ENCODE measurements at places on chromosomes 11 and 22.

DNA sequence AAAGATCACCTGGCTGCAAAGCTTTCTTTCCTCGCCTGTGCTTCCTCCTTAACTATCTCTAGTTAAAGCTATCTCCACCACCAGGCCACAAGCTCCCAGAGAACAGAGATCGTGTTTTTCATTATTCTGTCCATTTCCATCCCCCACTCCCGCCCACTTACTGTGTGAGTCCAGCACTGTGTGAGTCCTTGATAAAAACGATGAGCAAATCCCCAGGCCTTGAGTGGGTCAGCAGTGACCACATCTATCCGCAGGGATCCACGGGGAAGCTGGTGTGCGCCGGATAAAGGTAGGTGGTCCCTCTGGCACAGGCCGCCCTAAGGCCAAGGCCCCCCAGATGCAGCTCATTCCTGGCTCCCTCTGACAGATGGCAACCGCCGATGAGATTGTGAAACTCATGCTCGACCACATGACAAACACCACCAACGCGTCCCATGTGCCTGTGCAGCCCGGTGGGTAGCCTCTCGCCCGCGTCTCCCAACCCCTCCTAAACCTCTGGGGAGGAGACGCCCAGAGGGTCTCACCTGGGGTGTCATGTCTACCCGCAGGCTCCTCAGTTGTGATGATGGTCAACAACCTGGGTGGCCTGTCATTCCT lies 9.3 kb downstream of the TKFC start:
- H3K4me1 ChIP-seq = no peaks in the 10 kb centered on the region
- H3K36me3 ChIP-seq = peaks cover 13% of the 10 kb centered on the region
- no peak overlapping the region for H3K4me3 ChIP-seq
- no peaks in the 10 kb centered on the region for H3K27me3 ChIP-seq
- no peak for DNase-seq

- DNase-seq = no peak
- no peak overlapping the region for H3K27ac ChIP-seq
- H3K36me3 ChIP-seq = no peaks in the 10 kb centered on the region
- peak overlapping the region; percentile 57 for H3K4me3 ChIP-seq
- peaks cover 28% of the 10 kb centered on the region for H3K27me3 ChIP-seq
Observed at GRCh38 chr11:128904656-128905344, 13.6 kb downstream of the KCNJ5 start.

DNA sequence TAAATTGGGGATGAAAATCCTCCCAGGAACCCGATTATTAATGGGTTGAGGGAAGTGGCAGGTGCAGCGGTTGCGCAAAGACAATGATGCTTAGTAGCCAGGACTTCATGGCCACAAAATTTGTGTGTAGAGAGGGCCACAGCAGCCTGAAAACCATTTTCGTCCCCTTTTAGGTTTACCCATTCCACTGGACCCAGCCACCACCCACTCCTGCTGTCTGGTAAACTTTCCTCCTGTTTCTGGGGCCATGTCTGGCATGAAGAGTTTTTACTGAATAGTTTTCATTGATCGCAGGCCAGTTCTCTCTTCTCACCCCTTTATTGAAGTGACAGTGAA lies 69.5 kb upstream of the SYT13 start:
- peak overlapping the region; percentile 79 for H3K4me3 ChIP-seq
- no peak for DNase-seq
- H3K27me3 ChIP-seq = no peaks in the 10 kb centered on the region
- peaks cover 17% of the 10 kb centered on the region for H3K4me1 ChIP-seq

DNA sequence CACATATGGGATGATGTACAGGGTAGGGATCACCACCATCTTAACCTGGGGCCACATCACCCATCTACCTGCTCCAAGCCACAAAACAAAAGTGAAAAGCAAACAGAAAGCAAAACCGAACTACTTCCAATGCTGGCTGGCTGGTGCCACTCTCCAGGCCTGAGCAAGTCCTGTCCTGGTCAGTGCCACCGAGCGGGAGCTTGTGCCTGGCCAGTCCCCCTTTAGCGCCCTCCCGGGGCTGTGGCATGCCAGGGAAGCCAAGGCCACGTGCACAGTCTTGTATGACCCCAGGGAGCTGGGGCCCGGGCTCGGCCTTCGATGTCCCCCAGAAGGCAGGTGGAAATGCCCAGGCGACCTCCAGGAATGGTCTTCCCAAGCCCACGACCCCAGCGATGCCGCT lies 17.9 kb upstream of the NAP1L4 start:
- H3K27me3 ChIP-seq = no peaks in the 10 kb centered on the region
- H3K4me1 ChIP-seq = peaks cover 45% of the 10 kb centered on the region
- H3K36me3 ChIP-seq = peaks cover 56% of the 10 kb centered on the region
- H3K27ac ChIP-seq = no peak overlapping the region
- no peak overlapping the region for H3K4me3 ChIP-seq

DNA sequence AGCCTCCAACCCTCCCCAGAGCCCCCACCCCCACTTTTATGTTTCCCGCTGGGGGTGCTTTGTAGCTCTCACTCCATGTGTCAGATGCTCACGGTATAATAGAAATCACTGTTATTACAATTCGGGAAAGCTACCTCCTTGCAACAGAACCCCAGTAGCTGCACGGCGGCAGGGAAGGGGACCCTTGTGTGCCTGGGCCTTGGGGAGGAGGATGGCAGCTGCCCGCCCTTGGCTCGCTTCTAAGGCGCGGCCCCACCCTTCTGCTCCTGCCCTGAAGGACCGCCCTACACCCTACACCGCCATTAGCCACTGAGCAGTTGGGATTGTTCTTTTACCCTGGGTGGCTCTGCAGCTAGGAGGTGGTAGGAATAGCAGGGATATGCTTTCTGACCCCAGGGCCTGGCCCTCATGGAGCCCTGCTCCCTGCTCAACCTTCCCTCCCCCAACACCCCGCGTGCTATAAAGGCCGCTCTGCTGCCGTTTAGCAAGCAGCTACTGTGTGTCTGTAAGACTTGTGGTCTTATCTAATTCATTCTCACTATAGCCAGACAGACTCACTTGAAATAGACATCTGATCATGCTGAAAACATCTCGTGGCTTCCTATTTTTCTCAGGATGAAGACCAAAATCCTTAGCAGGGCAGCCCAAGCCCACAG lies 219.7 kb downstream of the CEP164 start:
- no peak overlapping the region for H3K4me3 ChIP-seq
- no peak overlapping the region for H3K27ac ChIP-seq
- no peaks in the 10 kb centered on the region for H3K27me3 ChIP-seq
- DNase-seq = no peak

GRCh38 chr11:43746670-43747069 lies 66.1 kb downstream of the HSD17B12 start:
- H3K4me1 ChIP-seq = no peaks in the 10 kb centered on the region
- no peak overlapping the region for H3K27ac ChIP-seq
- H3K27me3 ChIP-seq = no peaks in the 10 kb centered on the region
- DNase-seq = no peak
- H3K36me3 ChIP-seq = peaks cover 4% of the 10 kb centered on the region

GRCh38 chr11:117928446-117929141 lies 608 bp downstream of the TMPRSS13 start:
- no peak for DNase-seq
- H3K27me3 ChIP-seq = no peaks in the 10 kb centered on the region
- no peaks in the 10 kb centered on the region for H3K36me3 ChIP-seq
- no peak overlapping the region for H3K4me3 ChIP-seq
- peaks cover 35% of the 10 kb centered on the region for H3K4me1 ChIP-seq

GRCh38 chr11:86955111-86955360 lies 159 bp downstream of the FZD4 start:
- peak overlapping the region; percentile 16 for H3K4me3 ChIP-seq
- no peak for DNase-seq
- peaks cover 22% of the 10 kb centered on the region for H3K27me3 ChIP-seq
- H3K27ac ChIP-seq = no peak overlapping the region
- H3K4me1 ChIP-seq = peaks cover 16% of the 10 kb centered on the region

- no peaks in the 10 kb centered on the region for H3K36me3 ChIP-seq
- H3K4me1 ChIP-seq = peaks cover 9% of the 10 kb centered on the region
- no peak for DNase-seq
- H3K4me3 ChIP-seq = no peak overlapping the region
- H3K27ac ChIP-seq = no peak overlapping the region
Observed at GRCh38 chr22:50704510-50705218, 32.0 kb downstream of the SHANK3 start.

DNA sequence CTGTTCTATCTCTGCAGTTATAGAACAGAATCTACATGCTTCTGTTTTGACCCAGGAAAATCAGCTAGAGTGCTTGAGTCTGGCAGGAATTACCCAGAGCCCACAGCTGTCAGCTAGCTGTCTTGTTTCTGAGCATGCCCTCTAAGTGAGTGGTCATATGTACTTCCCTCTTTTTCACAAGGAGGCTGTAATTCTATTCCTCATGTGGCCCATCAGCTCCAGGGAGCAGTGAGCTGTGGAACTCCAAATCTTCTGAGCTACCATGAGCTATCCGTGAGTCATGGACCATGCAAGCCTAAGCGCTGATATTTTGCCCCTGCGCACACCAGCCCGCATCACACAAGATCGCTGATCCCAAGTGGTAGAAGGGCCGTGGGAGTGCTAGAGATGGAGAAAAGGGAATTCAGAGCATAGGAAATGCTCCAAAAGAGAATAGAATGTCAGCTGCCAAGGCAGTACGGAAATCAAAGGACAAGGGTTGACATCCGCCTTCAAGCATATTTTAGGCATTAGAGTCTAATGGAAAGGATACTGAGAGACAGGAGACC lies 5.4 kb downstream of the FJX1 start:
- no peak overlapping the region for H3K27ac ChIP-seq
- no peak for DNase-seq
- H3K4me3 ChIP-seq = no peak overlapping the region
- peaks cover 52% of the 10 kb centered on the region for H3K27me3 ChIP-seq
- H3K4me1 ChIP-seq = peaks cover 12% of the 10 kb centered on the region

DNA sequence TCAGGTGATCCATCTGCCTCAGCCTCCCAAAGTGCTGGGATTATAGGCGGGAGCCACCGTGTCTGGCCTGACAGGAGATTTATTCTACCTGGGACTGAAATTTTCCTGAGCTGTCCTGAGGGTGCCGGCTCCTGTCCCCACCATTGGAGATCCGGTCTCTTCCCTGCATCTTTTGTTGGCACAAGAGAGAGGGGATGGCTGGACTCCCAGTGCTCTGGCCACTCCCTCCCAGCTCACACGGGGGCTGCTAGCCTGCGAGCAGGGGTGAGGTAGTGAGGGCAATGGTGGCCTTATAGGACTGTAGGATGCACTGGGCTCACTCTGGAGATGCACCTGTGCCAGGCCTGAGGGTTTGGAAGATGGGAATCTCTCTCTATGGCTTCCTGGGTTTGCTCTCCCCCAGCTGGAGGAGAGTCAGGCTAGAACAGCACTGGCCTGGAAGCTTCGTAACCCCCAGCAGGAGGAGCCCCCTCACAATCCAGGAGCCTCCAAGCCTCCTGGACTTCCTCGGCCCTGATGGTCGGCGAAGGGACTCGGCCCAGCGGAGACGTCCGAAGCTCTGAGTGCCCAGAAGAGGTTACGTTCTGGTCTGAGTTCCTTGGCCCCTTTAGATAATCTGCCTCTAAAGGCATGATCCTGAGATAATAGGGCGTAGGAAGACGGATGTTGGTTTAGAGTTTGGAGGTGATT lies 106.4 kb downstream of the NECTIN1 start:
- no peaks in the 10 kb centered on the region for H3K27me3 ChIP-seq
- no peak for DNase-seq
- H3K27ac ChIP-seq = no peak overlapping the region
- no peaks in the 10 kb centered on the region for H3K4me1 ChIP-seq
- H3K4me3 ChIP-seq = no peak overlapping the region
- H3K36me3 ChIP-seq = no peaks in the 10 kb centered on the region

- no peak overlapping the region for H3K27ac ChIP-seq
- H3K4me1 ChIP-seq = no peaks in the 10 kb centered on the region
- H3K36me3 ChIP-seq = no peaks in the 10 kb centered on the region
- H3K4me3 ChIP-seq = no peak overlapping the region
Observed at GRCh38 chr11:122107566-122107965, 8.4 kb downstream of the BLID start.

- no peaks in the 10 kb centered on the region for H3K36me3 ChIP-seq
Observed at GRCh38 chr22:35554297-35554845, 13.7 kb downstream of the RASD2 start.

DNA sequence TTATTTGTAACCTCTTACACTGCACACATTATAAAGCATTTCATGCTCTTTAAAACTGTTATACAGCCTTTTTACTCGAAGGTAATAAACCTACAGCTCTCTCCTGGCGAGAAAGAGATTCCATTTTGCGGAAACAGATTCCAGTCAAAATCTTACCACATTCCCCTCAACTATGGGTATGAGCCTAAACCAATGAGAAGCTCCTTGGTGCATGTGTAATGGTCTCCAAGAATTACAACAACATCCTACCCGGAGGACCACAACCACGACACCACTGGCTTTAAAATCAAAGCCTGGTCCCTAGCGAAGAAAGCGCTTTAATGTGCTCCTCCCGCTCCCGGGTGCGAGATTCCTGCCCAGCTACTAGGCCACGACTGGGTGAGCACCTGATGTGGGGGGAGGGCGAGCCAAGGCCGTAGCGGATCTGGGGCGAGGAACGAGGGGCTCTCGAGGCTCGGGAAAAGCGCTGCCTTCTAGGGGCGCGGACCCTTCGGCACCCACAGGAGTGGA lies 821 bp downstream of the CELF1 start:
- peak overlapping the region; percentile 88 for H3K27ac ChIP-seq
- DNase-seq = peak; percentile 14
- peaks cover 49% of the 10 kb centered on the region for H3K4me1 ChIP-seq
- peak overlapping the region; percentile 99 for H3K4me3 ChIP-seq
- no peaks in the 10 kb centered on the region for H3K27me3 ChIP-seq

- no peak overlapping the region for H3K4me3 ChIP-seq
- no peaks in the 10 kb centered on the region for H3K36me3 ChIP-seq
- no peaks in the 10 kb centered on the region for H3K4me1 ChIP-seq
- H3K27me3 ChIP-seq = no peaks in the 10 kb centered on the region
- no peak for DNase-seq
Observed at GRCh38 chr11:16347928-16348685, 8.2 kb downstream of the SOX6 start.

DNA sequence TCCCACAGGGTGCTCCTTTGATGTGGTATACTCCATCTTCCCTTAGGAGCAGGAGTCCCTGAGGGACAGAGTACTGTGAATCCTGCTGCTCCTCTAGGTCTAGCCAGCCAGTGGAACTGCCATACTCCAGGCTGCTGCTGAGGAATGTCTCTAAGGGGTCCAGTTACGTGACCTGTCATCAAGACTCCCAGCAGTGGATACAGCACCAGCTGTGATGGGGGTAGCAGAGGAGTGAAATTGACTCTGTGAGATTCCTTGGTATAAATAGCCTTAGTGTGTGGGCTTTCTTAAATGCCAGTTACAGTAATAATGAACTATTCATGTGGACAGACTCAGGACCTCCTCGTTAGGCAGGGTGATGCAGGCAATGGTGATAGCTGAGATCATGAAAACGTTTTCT lies 140.4 kb upstream of the LUZP2 start:
- no peak overlapping the region for H3K27ac ChIP-seq
- no peak overlapping the region for H3K4me3 ChIP-seq
- H3K36me3 ChIP-seq = no peaks in the 10 kb centered on the region
- no peaks in the 10 kb centered on the region for H3K4me1 ChIP-seq
- no peak for DNase-seq

GRCh38 chr11:99446400-99446799 lies 425.7 kb downstream of the CNTN5 start:
- H3K27me3 ChIP-seq = no peaks in the 10 kb centered on the region
- H3K36me3 ChIP-seq = no peaks in the 10 kb centered on the region
- no peaks in the 10 kb centered on the region for H3K4me1 ChIP-seq
- DNase-seq = no peak

Data from CD4-positive, alpha-beta T cell (primary cell).